SK-N-SH (cell line): ENCODE measurements at places on chromosomes 6 and 20. TPM values are rescaled to one million over a fixed set of nuclear protein-coding genes. Genes with fewer than 3 reads are reported as not detected.

RGS17 gene
- 1.3 and 1.4 TPM in 2 replicates for polyA plus RNA-seq

VWA7 gene
- 0.45 and 0.56 TPM in 2 replicates for polyA plus RNA-seq

BEND6 gene
- polyA plus RNA-seq = 6.9 and 9.2 TPM in 2 replicates

SPTLC3 gene
- 0.02 and 0.05 TPM in 2 replicates for polyA plus RNA-seq

ATXN1 gene
- polyA plus RNA-seq = 7.9 and 8.1 TPM in 2 replicates

- no peak overlapping the region for H3K4me3 ChIP-seq
- H3K27ac ChIP-seq = no peak overlapping the region
- DNase-seq = no peak
- H3K4me1 ChIP-seq = no peaks in the 10 kb centered on the region
Measured at GRCh38 chr6:142485256-142485655, 183.4 kb downstream of the ADGRG6 start.

DNA sequence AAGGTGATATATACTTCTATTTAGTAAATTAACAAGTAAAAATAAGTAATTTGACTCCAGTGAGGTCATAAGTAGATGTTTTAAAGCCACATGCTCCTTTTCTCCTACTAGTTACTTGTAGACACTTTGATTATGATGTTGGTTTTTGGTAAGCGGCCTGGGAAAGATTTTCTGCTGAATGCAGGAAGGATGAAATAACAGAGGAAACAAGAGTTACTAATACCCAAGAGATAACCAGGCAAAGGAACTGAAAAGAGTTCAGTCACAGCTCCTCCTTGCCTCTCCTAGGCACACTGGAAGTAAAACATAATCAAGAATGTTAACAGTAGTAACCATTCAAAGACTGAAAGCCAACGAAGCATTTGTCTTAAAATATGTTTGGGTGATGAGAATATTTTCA is 203.3 kb downstream of the RNGTT start:
- no peak for DNase-seq
- H3K4me3 ChIP-seq = no peak overlapping the region
- peaks cover 3% of the 10 kb centered on the region for H3K36me3 ChIP-seq

DNA sequence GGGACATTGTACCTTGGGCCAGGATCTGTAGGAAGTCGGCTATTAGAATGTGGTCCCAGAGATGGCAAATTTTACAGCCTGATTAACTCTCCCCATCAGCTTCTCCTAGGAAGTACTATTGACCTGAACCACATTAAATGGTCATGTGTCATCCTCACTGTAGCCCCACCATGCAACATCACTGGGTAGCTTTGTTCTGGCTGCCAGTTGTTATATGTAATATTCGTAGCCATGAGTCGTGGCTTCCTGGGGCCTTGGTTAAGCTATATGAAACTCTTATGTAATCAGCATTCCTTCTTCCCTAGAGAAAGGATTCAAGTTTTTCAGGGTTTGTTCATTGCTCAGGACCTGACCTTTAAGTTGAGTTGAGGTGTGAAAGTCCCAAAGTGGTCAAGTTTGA is 125.7 kb downstream of the ANKS1A start:
- H3K4me1 ChIP-seq = peaks cover 24% of the 10 kb centered on the region; the same call in 1 of the 2 replicates
- no peak overlapping the region for H3K27ac ChIP-seq
- H3K4me3 ChIP-seq = no peak overlapping the region
- H3K36me3 ChIP-seq = peaks cover 16% of the 10 kb centered on the region; the same call in 1 of the 2 replicates

DNA sequence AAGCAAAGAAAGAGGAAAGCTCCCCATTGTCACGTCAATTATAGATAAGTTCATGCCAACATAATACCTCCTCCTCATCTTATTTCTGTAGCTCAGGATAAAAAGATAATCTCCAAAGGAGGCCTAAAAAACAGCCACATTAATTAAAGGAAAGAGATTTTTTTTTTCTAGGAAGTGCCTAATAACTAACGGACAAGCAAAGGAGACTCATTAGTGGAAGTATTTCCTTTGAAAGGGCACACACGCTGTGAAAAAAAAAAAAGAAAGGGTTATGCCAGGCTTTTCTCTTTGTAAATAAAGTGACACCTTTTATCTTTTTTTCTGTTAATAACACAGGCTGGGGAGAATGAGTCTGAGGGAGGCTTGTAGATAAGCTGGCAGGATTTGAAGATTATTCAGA is 55.7 kb downstream of the PCSK2 start:
- H3K4me1 ChIP-seq = no peaks in the 10 kb centered on the region
- H3K36me3 ChIP-seq = no peaks in the 10 kb centered on the region
- no peak for DNase-seq
- H3K27me3 ChIP-seq = no peaks in the 10 kb centered on the region
- H3K27ac ChIP-seq = no peak overlapping the region
- no peak overlapping the region for H3K4me3 ChIP-seq

DNA sequence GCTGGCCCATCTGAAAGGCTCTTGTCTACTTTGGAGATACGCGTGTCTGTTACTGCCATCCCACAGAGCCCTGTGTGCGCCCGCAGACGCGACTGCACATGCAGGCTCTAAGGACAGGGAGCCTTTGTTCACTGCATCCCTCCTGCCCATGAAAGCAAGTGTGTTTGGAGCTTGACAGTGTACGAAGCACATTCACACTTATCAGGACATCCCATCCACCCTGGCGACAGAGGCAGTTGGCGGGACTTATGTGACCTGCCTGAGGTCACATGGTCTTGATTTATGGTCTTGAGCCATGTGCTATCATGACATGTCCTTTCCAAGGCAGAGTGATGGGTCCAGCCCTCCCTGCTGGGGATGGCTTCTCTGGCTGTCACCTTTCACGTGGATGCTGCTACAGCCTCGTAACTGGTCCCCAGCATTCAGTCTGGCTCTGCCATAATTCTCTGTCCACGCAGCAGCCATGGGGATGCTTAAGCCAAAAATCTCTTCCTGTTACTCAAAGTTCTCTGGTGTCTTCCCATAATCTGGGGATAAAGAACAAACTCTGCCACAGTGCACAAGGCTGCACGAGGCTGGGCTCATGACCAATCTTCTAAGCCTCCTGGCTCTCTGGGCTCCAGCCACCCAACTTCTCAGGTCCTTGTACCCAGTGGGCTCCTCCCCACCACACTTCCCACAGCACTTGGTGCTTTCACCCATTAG is 36.3 kb upstream of the FAM83D start:
- H3K4me3 ChIP-seq = no peak overlapping the region
- DNase-seq = peak; percentile 34
- no peaks in the 10 kb centered on the region for H3K36me3 ChIP-seq
- no peak overlapping the region for H3K27ac ChIP-seq
- H3K4me1 ChIP-seq = no peaks in the 10 kb centered on the region

GRCh38 chr20:23003881-23004460 is 31.1 kb upstream of the SSTR4 start:
- no peaks in the 10 kb centered on the region; the same call in 1 of the 2 replicates for H3K27me3 ChIP-seq
- no peaks in the 10 kb centered on the region for H3K36me3 ChIP-seq
- no peaks in the 10 kb centered on the region for H3K4me1 ChIP-seq
- H3K27ac ChIP-seq = no peak overlapping the region
- no peak overlapping the region for H3K4me3 ChIP-seq

DNA sequence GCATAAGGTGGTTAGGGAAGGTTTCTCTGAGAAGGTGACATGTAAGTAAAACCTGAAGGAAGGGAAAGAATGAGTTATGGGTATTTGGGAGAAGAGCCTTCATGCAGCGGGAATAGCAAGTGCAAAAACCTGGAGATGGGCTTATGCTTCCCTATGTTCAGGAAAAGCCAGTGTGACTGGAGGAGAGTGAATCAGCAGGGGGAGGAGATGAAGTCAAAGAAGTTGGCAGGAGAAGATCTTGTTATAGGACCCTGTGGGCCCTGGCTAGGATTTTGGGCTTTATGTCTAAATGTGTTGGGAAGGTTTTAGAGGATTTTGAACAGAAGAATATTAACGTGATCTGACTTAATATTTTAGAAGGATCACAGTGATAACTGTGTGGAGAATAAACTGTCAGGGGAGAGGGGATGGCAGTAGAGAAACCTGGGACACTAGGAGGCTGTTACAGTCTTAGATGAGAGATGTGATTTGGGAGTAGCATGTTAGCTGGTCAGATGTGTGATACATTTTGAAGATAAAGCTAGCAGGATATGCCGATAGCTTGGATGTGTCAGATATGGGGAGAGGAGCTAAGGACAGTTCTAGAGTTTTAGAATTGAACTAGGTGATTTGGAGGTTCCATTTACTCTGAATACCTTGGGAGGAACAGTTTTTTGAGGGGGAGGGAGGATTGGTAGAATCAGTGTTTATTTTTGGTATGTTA is 41.0 kb downstream of the PHF3 start:
- no peak overlapping the region for H3K4me3 ChIP-seq
- H3K27ac ChIP-seq = no peak overlapping the region
- H3K27me3 ChIP-seq = no peaks in the 10 kb centered on the region
- H3K36me3 ChIP-seq = peaks cover 30% of the 10 kb centered on the region
- H3K4me1 ChIP-seq = no peaks in the 10 kb centered on the region
- no peak for DNase-seq

DNA sequence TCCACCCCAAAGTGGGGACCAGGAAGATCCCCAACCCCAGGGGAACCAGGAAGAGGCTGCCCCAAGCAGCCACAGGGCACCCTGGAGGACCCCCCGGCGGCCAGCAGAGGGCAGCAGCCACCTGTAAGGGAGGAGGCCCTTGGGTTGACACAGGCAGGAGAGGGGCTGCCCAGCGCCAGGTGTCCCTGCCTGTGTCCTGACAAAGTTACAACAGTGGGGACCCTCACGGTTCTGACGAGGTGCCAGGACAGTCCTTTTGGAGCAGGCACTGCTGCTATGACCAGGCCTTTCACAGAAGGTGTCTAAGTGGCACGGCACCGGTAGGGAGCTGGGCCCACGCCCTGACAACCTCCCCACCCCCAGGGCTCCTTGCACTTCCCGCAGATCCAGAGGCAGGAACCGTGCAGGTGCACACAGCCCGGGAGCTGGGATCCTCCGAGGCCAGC is 176.7 kb downstream of the BMP7 start:
- no peak overlapping the region for H3K4me3 ChIP-seq
- DNase-seq = peak; percentile 92
- H3K27me3 ChIP-seq = no peaks in the 10 kb centered on the region
- no peak overlapping the region for H3K27ac ChIP-seq
- H3K4me1 ChIP-seq = no peaks in the 10 kb centered on the region
- H3K36me3 ChIP-seq = no peaks in the 10 kb centered on the region

DNA sequence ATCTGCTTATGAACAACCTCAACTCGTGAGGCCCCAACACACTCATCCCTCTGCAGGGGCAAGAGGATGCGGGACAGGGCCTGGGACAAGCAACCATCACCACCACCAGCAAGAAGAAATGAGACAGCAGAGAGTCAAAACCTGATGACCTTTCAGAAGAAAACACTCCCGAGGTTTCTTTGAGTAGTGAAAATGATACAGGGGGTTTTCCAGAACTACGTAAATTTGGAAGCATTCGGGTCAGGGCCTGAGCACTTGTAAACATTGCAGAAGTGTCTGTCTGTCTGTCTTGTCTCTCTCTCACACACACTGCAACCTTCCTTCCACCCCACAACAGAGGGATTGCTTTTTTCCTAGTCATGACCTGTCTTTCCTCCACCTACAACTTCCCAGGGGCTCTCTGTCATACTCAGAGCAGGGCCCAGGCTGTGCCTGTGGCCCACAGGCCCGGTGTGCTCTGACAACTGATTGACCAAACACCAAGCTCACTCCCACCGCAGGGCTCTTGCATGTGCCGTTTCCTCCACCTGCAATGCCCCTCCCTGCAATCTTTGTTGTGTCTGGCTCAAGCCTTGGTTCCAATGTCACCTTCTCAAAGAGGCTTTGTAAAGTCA is 90.9 kb downstream of the BMP7 start:
- no peak for DNase-seq
- no peaks in the 10 kb centered on the region for H3K36me3 ChIP-seq
- no peaks in the 10 kb centered on the region for H3K4me1 ChIP-seq
- H3K27ac ChIP-seq = no peak overlapping the region
- no peaks in the 10 kb centered on the region for H3K27me3 ChIP-seq

DNA sequence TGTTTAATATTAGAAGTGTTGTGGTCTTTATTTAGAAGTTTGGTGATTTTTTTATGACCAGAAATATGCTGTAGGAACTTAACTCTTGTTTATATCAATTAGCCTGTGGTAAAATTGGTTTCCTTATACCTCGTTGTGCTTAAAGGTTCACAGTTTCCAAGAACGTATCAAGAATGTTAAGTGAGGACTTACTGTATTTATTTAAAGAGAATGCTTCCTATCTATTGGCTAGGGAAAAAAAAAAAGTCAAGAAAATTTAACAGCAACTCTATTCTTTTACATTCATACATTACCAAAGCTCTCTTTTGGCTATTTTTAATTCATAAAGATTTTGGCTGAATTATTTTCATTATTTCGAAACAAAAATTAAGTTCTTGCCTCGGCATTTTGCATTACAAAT is 1.6 kb downstream of the KIAA0319 start:
- H3K36me3 ChIP-seq = no peaks in the 10 kb centered on the region
- H3K27me3 ChIP-seq = no peaks in the 10 kb centered on the region
- H3K4me1 ChIP-seq = peaks cover 3% of the 10 kb centered on the region
- no peak overlapping the region for H3K27ac ChIP-seq
- no peak overlapping the region for H3K4me3 ChIP-seq

DNA sequence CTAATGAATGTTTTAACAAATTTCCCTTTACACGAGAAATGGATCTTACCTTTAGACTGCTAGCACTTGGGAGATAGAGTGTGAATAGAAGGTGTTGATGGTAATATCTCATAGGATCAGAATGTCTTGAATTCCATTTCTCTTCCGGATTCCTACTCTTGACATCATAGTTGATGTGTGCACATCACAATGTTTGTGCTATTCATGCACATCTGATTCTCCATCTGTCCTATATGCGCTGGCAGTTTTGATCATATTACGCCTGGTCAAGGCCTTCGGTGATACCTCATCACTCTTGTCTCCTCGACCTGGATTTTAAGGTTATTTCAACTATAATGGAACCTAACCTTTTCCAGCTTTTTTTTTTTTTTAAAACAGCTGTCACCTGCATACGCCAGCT is 16.8 kb upstream of the ACAT2 start:
- H3K4me3 ChIP-seq = no peak overlapping the region
- no peaks in the 10 kb centered on the region for H3K4me1 ChIP-seq
- H3K36me3 ChIP-seq = peaks cover 96% of the 10 kb centered on the region
- no peaks in the 10 kb centered on the region for H3K27me3 ChIP-seq
- H3K27ac ChIP-seq = no peak overlapping the region
